Chondrocyte (in vitro differentiated cells): ENCODE measurements at places on chromosomes 6 and 20. TPM values are rescaled to one million over a fixed set of nuclear protein-coding genes. Genes with fewer than 3 reads are reported as not detected.

IL17A gene
- total RNA-seq, result not detected in 3 replicates

DNA sequence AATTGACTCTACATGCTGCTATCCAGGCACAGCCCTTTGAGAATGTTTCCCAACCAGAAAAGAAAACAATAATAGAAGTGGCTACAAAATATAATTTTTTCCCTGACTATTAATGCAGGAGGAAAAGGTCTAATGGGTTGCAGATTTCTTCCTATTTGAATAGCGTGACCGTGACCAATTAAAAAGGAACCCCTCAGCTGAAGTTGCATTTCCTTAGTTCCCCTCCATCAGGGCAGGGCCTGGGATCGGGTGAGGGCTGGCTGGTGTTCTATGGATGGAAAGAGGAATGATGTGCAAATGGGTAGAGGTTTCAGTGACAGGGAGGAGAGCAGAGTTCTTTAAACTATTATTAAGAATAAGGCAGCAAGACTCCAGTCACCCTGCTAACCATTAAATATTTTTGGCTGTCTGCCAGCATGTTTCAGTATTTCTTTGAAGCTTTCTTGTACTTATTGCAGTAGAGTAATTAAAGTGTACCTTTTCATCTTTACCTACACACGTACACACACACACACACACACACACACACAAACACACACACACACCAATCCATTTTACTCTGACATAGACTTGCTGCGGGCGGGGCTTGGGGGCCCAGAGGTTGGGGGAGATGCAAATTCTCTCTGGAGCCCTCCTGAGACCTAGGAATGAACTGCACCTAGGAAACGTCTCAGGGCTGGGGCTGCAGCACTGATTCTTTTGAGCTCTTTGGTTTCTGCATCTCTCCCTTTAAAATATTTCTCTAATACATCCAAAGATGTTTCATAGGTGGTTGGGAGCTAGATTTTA, 154.8 kb upstream of the SLC35B3 start:
- DNase-seq, result no peak

- no peak for DNase-seq
Measured at GRCh38 chr20:63005365-63005861, 1.4 kb downstream of the BHLHE23 start.

DNA sequence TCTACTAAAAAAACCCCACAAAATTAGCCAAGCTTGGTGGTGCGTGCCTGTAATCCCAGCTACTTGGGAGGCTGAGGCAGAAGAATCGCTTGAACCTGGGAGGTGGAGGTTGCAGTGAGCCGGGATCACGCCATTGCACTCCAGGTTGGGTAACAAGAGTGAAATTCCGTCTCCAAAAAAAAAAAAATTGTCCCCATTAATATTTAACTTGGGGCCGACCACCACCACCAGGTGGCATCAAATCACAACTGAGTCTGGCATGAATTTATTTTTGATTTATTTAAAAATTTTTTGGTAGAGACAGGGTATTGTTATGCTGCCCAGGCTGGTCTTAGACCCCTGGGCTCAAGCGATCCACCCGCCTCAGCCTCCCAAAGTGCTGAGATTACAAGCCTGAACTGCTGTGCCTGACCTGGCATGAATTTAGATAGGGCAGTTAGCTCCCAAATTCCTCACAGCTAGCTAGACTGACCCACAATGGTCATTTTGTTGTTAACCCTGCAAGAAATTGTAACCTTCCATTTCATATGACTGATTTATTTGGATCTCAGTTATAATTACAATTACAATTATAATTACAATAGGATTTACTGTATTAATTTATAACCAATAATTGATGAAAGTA, 17.1 kb upstream of the BEND3 start:
- no peak for DNase-seq

DNA sequence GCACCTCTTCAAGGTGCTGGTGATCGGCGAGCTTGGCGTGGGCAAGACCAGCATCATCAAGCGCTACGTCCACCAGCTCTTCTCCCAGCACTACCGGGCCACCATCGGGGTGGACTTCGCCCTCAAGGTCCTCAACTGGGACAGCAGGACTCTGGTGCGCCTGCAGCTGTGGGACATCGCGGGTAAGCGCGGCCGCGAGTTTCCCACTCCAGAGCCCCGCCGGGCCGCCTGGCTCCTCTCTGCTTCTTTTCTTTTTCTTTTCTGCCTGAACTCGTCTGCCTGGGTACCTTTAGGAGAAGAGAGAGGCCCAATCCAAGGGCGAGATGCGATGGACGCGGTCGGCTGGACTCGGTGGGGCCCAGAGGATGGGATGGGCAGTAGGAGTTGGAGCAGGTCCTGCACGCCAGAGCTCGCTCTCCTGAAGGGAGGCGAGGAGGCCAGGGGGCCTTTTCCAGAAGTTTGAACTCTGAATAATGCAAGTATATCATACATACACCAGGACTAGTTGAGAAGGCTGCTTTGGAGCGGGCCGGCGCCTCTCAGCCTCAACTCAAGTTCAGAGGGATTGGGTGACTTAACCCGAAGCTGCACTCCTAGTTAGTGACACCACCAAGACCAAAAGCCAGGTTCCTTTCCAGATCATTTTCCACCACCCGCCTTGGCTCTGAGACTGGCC, 445 bp downstream of the RAB32 start:
- DNase-seq, result peak; percentile 92

DNA sequence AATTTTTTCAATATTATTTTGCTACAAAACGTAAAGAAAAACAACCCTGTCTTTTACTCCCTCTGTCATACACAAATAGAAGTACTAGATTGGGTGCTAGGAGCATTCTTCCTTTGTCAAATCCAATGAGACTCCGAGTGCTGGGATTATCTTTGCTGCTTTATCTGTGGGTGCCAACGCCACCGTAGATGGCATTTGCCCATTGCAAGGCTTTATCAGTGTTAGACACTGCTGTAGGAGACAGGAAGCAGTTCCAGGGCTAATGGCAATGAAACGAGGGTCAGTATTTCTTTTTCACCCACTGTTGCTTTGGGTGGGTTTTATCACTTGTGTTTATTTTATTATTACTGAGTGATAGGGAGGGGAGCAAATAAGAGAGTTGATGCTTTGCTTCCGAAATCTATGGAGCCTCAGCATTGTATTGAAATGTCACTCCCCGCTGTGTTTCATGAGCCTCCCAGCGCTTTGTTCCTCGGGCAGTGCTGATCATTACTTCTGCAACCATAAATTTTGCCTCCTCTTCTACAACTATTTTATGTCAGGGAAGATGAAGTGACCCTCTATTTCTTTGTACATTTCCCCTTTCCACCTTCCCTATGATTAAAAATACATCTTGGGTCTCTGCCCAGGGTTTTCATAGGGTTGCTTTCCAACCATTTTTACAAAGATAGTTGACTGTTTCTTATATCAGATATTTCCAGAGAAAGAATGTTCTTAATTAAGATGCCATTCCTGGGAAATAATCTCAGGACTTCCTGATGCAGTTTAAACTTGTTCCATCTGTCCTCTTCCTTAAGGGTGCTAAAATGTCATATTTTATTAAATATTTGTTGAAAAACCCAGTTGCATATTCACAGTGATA, 86.7 kb upstream of the LAMP5 start:
- DNase-seq, result no peak

RCAN2 gene
- 3.7 to 23.9 TPM (median 23.8 TPM) in 3 replicates for total RNA-seq

DNA sequence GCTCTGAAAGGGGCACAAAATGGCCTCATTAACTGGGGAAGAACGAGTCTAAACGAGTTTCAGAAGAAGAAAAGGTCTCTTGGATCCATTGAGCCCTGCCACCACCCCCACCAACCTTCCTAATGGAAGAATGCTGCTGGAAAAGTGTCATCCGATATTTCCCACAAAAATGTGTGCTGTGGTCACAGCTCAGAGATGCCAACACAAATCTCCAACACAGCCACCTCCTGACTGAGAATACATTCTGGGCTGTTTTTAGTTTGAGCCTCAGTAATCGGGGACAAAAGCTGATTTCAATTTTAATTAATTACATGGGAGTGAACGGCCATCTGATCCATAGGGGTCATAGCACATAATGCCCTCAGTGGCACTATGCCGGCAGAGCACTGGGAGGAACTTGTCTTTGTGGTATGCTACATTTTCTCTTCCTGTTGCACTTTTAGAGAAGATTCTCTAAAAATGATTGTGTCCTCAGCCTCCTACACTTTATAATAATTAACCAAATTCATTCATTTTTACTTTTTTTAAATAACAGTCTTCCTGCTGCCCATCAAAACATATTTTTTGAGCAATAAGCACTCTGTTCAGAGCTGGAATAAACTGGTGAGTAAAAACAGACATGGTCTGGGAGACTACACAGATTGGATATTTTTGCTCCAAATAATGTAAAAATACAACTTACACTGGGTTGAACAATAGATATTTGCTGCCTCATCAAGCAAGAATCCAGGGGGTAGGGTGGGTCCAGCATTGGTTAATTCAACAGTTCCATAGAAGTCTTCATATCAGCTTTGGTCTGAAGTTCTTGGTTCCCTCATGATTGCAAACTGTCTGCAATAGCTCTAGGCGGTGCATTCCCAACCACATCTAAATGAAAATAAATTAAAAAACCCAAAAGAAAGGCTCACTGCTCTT, 143.6 kb upstream of the TMEM170B start:
- no peak for DNase-seq

GDAP1L1 gene
- total RNA-seq, result not detected in 3 replicates

DNA sequence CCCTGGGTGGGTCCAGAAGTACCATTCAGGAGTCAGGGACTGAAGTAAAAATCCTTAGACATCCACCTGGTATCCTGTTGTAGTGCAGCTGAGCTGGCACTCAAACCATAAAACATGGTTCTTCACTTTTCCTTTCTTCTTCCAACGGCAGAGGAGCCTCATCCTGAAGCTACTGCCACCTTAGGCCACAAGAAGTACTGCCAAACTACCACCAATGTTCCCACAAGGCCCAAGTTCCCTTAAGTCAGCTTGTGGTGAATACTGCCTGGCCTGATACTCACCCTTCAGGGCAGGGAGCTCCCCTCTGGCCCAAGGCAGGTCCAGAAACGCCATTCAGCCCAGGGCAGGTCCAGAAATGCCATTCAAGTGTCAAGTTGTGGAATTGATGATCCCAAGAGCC, 1053.4 kb upstream of the CITED2 start:
- no peak for DNase-seq

GRCh38 chr6:99348288-99349170, 945 bp downstream of the FAXC start:
- no peak for DNase-seq

DNA sequence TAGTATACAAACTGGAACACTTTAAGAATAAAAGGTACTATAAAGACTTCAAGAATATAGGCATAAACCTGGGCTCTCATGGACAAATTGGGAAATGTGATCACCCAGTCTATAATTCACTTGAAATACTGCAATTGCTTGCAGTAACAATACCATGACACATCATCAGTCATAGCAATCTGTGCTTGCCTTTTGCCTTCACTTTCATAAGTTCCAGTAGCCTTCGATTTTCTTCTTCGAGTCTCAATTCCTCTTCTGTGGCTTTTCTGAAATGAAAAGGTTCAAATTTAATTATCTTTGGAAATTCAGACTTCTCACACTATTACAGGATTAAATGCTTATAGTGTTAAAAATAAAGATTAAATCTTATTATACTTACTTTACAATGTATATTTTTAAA, 96.3 kb upstream of the ZBTB24 start:
- no peak for DNase-seq

SLC17A2 gene
- not detected in 3 replicates for total RNA-seq

DNA sequence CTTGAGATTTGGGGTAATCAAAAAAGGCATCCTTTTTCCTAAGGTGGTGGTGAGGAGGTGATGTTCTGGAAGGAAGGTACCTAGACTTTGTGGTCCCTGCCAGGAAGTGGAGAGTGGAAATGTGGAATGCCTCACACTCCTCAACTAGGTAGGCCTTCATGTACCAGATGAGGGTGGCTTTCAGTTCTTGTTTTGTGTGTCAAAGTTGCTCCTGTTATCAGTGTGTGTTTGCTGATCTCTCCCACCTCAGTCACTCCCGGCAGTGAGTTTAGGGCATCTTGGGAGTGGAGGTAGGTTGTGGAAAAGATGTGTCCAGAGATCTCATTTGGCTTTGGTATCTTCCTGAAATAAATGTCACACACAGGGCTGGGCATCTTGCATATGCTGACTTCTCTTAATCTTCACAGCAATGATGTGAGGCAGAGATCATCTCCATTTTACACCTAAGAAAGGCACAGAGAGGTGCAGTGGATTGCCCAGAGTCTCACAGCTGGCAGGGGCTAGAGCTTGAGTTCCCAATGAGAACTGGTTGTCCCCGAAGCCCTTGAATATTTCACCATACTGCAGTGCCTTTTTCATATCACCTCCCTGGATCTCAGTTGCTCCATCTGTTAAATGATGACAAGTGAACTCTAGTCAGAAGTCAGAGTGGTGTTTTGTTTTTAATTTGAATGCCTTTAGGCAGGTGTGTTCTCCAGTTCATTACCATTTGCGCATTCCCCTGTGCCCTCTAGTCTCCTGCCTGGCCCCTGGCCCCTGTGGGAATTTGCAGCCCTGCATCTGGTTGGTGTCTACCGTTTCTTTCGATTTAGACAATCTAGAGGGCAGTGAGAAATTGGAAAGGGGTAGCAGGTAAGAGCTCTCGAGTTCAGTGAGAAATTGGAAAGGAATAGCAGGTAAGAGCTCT, 2.9 kb downstream of the PKIG start:
- no peak for DNase-seq

- no peak for DNase-seq
Measured at GRCh38 chr20:33740189-33740588, 8.4 kb downstream of the ZNF341 start.
